ENCODE measurements at places on chromosomes 4 and X.

DNA sequence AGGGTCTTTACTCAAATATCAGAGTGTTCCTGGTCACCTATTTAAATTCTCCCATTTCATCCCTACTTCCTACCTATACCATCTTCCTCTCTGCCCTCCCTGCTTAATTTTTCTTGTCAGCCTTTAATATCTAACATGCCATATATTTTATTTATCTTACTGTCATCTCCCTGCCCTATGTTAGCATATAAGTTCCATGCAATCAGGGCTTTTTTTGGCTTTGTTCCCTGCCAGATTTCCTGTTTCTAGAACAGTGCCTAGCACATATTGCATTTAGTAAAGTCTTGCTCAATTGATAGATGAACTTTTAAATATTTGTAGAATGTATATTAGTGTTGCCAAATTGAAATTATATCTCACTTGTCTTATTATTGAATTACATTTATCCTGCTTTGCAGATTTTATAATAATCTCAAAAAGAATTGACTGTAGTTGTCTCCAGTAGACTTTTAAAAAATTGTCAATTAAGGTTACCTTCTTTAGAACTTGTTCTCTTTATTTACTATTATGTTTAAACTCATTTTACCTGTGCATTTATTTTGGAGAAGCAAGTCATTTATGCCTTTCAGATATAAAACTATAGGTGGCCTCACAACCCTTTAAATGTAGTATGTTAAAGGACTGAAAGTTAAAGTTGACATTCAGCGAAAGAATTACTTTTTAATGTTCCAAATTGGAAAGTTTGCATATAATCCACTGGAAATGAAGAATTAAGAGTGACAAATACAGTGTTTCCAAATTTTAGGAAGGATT is 108.2 kb upstream of the BMPR1B start:
- no peak for DNase-seq

DNA sequence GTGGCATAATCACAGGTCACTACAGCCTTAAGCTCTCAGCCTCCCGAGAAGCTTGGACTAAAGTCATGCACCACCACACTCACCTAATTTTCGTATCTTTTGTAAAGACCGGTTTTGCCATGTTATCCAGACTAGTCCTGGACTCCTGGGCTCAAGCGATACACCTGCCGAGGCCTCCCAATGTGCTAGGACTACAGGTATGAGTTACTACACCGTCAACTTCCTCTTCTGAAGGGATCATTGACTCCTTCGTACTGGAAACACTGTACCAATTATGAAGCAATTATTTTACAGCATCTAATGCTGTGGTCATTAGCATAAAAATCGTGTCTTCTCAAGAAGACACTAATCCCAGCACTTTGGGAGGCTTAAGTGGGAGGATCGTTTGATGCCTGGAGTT is 35.2 kb downstream of the PDS5A start:
- no peak for DNase-seq

GRCh38 chrX:10611441-10612090 is 8.8 kb downstream of the MID1 start:
- DNase-seq, result no peak

DNA sequence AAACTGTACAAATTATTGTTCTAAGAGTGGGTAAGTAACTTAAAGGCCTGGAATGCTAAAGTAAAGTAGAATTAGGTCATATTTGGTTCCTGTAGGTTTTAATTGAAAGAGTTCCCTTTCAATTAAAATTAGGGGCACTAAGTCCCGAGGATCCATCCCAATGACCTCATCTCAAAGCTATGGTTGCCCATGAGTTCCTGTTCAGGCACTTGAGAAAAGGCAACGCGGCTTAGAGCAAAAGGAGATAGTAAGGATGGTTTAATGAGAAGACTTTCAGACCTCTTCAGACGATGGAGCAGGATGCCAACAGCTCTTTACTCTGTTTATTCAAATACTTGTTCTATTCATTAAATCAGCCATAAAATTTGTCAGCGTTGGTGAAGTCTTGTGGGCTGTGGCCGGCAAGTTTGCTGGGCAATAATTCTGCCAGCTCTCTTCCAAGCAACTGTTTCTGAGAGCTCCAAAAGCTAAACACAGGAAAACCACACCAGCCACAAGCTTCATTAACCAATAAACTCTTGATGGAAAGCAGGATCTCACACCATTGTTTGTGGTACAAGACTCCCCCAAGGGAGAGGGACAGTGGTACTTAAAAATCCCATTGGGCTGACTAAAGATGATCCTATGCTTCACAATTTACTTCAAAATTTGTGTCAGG is 167.4 kb downstream of the COL4A6 start:
- no peak for DNase-seq

GRCh38 chrX:115949900-115950822 is 220.4 kb upstream of the AGTR2 start:
- DNase-seq, result no peak

DNA sequence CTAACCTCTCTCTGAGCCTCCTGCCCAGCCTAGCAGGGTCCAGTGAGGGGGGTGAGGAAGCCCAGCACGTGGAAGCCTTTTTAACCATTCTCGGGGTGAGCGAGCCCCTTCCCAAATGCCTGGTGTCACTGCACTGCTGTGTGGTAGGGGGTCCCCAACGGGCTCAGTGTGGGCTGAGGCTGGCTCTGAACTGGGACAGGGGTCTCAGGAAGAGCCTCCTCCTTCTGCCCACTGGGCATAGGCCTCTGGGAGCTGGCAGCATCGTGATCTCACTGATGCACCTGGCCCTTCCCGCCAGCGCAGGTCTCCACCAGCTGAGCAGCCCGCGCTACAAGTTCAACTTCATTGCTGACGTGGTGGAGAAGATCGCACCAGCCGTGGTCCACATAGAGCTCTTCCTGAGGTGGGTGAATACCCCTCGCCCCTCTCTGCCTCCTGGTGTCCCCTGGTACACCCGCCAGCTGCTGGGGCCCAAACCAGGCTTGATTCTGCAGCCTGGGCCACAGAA is 12.6 kb downstream of the HTRA3 start:
- no peak for DNase-seq

DNA sequence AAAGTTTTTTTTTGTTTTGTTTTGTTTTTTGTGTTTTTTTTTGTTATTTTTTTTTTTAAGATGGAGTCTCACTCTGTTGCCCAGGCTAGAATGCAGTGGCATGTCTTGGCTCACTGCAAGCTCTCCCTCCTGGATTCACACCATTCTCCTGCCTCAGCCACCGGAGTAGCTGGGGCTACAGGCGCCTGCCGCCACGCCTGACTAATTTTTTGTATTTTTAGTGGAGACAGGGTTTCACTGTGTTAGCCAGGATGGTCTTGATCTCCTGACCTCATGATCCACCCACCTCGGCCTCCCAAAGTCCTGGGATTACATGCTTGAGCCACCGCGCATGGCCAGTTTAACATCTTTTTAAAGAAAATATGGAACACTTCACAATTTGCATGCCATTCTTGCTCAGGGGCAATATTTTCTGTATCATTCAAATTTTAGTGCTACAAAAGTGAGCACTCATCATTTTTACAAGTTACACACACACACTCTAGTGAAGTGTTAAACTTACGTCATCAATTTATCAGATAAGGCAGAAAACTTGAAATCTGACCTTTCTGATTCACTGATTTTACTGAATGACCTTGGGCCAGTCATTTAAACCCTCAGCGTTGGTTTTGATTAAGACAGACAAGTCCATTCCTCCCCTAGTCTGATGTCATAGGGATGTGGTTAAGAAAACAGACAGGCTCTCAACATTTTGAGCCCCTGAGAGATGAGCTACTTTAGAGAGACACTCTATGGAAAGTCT is 61.2 kb downstream of the TRIM2 start:
- no peak for DNase-seq

DNA sequence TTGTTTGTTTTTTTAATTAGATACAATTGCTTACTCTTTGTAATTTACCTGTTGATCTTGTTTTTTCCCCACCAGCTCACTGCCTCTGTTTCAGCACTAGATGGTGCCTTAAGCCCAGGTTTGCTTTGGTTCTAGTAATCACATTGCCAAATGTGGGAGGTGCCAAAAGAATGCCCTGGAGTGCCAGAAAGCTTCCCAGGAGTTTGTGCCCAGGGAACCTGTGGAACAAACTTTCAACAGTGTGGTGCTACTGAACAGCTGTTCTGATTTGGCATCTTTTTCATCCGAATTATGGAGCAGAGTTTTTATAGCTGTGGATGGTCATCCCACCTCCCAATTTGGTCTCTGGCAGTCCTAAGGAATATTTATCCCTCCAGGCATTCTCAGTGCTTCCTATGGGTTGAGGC is 1000.7 kb downstream of the STIM2 start:
- DNase-seq, result no peak

DNA sequence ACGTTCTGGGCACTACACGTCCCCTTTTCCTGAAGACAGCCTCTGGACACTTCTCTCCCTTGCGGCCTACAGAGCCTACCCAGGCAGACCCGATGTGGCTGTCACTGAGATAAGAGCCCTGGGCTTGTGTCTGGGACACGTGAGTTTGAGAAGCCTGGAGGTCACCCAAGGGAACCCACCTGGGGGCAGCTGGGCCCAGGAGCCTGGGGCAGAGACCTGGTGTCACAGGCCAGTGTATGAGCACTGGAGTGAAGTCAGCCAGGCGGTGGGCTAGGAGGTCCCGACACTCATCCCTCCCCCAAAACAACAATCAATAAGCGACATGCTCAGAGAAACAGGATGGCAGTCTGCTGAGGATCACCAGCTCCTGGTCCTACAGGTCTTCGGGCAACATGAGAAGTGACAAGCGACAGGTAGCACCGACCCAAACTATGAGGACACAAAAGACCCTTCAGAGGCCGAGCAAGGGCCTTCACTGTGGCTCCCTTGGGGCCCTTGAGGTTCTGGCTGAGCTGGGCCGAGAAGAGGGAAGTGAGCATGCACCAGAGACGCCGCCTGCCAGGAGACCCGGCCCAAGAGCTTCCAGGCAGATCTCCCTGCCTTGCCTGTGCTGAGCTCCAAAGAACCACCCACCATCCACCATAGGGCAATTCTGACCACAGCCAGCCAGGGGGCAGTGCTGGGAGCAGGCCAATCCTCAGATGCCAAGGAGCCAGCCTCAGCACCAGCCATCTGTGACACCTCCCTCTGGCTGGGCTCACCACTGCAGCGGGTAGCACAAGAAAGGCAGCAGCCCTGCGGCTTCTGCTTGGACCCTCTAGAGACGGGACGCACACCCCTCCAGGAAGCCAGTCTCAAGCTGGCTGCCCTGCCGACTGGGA is 11.0 kb upstream of the DUSP9 start:
- DNase-seq, result no peak

- no peak for DNase-seq
Measured at GRCh38 chr4:129254126-129254525, 158.2 kb downstream of the C4orf33 start.

DNA sequence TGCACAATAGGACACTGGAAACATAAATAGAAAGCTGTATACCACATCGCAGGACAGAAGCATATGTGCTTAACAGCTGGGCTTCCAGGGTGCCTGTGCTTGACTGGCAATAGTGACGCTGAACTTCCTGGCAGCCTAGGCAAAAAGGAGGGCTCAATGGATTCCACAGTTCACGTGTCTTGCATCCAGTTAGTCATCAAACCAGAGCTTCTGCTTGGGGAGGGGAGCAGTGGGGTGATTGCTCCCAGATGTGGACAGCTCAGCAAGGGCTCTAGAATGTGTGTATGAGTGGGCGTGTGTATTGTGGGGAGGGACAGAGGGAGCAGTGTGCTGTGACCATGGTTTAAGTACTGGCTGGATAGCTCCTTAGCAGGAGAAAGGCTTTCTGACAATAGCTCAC is 2.3 kb downstream of the PRRG3 start:
- DNase-seq, result no peak

DNA sequence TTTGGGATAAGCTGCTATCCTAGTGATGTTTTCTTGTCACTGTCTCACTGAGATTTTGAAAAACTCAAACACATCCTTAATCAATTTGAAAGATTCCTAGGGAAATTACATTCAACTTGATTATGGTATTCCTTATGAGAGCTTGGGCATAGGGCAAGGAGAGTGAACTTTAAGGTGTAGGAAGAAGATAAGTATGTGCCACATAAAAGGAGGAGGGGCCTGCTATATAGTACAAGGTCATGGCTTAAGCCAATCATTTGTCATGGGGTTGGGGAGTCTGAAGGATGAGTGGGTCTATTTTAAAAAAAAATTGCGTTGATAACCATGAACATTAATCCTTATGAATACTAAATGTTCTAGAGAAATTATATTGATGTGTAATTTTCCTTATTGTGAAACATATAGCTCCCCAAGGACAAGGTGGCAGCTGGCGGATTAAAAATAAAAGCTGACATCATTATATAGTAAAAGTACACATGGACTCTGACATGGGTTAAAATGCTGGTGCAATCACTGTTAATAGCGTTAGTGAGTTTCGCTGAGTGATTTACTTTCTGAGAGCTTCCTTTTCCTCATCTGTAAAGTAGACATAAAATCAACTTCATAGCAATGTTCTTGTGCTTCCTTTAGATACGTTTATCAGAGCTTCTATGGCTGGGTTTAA is 17.4 kb downstream of the GALNT7 start:
- no peak for DNase-seq

DNA sequence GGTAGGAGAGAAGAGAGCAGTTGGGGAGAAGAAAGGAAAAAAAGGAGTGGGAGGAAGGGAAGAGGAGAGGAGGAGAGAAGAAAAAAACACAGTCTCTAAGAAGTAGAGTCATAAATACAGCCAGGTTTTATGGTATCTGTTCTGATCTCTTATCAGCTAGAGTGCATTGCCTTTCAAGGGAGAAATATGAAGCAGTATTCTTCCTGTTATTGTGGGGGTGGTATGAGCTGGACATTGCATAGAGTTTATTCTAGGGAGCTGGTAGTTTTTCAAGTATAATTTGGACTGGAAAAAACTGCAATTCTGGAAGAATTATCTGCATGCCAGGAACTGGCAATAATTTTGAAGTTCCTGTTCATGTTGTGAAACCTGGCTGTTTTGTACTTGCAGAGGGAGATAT is 54.9 kb upstream of the TAB3 start:
- no peak for DNase-seq

- no peak for DNase-seq
Measured at GRCh38 chr4:185920691-185921260, 108.8 kb upstream of the SORBS2 start.

DNA sequence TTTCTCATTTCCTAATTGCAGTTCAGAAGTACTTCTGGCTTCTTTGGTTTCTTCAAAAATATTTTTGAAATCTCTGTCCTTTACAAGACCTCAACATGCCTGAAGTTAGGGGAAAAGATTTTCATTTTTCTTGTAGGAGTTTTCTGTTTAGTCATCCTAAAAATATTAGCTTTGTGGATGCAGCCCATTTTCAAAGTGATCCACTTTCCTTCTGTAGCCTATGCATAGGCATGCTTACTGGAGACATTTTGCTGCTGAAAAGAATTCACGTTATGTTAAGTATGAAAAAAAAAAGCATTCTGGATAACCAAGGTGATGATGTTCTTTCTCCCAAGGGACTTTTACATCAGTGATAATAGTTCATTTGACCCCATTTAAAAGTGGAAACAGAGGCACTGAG is 245.6 kb downstream of the THOC2 start:
- DNase-seq, result no peak

GRCh38 chrX:119503484-119503861 is 35.2 kb downstream of the SLC25A5 start:
- DNase-seq, result no peak

- DNase-seq, result no peak
Measured at GRCh38 chr4:138938366-138938690, 77.3 kb upstream of the NOCT start.

GRCh38 chr4:55351824-55352223 is 5.8 kb downstream of the SRD5A3 start:
- no peak for DNase-seq
